ENCODE measurements at places on chromosomes 1 and 21. TPM values are rescaled to one million over a fixed set of nuclear protein-coding genes. Genes with fewer than 3 reads are reported as not detected.

PGLYRP4 gene
- not detected for total RNA-seq

TGFB2 gene
- 2.0 TPM for total RNA-seq

RHOU gene
- 79.7 TPM for total RNA-seq

PRELP gene
- total RNA-seq: not detected

IGFN1 gene
- 1.9 TPM for total RNA-seq

OR2T34 gene
- total RNA-seq: not detected

HES3 gene
- total RNA-seq: 0.66 TPM

NKAIN1 gene
- 263 TPM for total RNA-seq

GRCh38 chr1:50976111-50976889, 6.3 kb downstream of the CDKN2C start:
- no peak for DNase-seq

GRCh38 chr1:186761358-186761757, 67.4 kb upstream of the PLA2G4A start:
- DNase-seq: no peak

DNA sequence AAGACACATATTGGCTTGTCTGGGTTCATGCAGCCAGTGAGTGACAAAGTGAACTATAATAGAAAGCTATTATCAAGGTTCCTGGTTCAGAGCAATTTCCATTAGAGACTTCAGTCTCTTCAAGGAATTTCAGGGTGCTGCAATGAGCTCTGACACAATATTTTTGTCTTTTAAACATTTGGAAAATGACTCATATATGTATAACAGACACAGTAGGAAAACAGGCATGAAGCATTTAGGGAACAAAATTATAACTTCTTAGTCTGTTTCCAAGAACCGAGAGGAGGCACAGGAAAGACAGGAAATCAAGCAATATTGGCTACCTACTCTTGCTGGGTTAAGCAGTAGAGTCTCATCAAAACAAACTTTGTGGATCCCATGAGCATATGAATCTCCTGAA, 170.4 kb downstream of the PTPRC start:
- DNase-seq: no peak

DNA sequence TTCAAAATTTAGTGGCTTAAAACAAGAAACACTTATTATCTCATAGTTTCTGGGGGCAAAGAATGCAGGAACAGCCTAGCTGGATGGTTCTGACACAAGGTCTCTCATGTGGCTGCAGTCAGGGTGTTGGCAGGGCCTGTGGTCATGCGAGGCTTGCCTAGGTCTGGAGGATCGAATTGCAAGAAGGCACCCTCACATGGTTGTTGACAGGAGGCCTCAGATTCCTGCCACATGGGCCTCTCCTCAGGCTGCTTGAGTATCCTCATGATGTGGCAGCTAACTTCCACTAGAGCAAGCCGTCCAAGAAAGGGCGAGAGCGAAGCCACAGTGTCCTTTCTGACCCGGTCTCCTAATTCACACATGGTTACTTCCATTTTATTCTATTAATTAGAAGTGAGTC, 6.2 kb upstream of the NRIP1 start:
- no peak for DNase-seq

DNA sequence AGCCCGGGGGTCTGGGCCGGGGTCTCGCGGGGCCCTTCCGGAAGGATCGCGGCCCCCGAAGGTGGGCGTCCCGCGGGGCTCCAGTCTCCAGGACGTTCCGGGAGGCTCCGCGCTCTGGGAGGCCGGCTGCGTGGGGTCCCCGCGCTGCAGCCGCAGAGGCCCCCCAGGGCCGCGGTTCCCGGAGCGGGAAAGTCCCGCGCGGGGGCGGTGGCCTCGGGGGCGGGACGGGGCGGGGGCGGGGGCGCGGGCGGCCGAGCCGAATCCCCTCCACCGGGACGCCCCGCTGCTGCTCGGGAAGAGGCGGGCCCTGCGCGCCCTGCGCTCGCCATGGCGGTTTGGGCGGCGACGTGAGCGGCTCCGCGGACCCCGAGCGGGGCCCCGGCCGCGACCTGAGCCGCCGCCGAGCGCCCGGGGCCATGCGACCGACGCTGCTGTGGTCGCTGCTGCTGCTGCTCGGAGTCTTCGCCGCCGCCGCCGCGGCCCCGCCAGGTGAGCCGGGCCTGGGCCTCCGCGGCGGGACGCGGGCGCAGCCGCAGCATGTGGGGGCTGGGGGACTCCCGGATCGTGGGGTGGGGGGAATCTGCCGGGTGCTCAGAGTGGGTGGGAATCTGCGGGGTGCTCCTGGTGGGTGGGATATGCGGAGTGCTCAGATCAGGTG, at the start of gene IFNGR2:
TSS of gene IFNGR2 (plus strand) at position 286 of the 658 bp plus-strand sequence. CDS start at position 417, 131 bp downstream.
- peak; percentile 54 for DNase-seq

GRCh38 chr1:226627924-226628611, 79.5 kb downstream of the STUM start:
- DNase-seq: no peak

GRCh38 chr1:159817276-159818041, 9.2 kb upstream of the SLAMF8 start:
- DNase-seq: no peak

- no peak for DNase-seq
Measured at GRCh38 chr1:210445931-210446330, 117.2 kb downstream of the HHAT start.

DNA sequence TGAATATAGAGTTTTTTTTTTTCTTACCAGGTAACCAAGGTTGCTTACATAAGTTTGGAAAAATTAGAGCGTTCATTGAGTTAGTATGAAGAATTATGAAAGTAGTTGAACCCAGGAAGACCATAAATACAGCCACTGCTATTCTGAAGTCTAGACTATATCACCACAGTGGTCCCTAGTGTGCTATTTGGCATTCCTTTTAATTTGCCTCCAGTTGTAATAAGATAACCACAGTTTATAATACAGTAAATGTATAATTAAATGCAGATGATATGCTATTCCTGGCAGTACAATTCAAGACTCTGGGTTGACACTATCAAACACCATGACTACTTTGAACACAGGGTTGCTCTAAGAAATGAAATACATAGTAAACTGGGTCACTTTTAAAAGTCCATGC, 270.5 kb downstream of the BRINP2 start:
- DNase-seq: no peak

GRCh38 chr1:30697571-30698376, 25.6 kb downstream of the MATN1 start:
- DNase-seq: peak; percentile 15

DNA sequence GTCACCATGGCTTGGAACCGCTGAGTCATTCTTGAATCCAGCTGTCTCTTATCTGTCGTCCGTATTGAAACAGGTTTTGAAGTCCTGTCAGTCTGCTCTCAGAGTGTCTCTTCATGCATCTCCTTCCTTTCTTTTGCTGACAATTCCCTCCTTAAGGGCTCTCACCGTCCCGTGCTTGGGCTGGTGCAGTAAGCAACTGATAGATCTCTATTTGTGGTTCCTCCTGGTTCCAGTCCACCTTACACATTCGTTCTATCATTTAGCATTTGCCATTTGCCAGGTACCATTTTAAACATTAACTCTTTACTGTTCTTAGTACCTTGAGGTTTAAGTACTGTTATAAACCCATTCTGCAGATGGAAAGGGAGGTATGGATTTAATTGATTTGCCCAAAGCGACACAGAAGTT, 88.9 kb downstream of the DYRK1A start:
- DNase-seq: no peak

DNA sequence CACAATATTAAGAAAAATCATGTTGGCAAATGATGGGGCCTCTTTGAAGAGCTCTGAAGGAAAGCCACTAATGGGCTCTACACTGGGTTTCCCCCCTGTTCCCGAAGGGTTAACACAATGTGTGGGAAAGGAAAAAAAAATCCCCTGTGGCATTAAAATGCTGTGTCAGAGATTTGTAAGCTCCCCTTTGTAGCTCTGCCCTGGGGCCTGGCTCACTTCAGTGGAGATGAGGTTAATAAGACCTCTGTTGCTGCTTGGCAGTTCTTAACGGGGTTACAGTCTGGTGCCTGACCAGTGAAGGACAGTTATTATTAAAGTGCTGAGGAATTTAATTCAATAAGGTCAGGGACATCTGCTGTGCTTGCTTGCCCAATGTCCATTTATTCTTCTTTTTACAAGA, 129.7 kb upstream of the UBE2U start:
- no peak for DNase-seq

GRCh38 chr1:41243079-41243385, 926 bp upstream of the SCMH1 start:
- DNase-seq: no peak
